ENCODE measurements at places on chromosomes 16 and 17.

- DNase-seq, result no peak
Observed at GRCh38 chr17:61343576-61343975, 56.1 kb upstream of the TBX2 start.

GRCh38 chr17:59093702-59094231 is 12.9 kb downstream of the TRIM37 start:
- no peak for DNase-seq

DNA sequence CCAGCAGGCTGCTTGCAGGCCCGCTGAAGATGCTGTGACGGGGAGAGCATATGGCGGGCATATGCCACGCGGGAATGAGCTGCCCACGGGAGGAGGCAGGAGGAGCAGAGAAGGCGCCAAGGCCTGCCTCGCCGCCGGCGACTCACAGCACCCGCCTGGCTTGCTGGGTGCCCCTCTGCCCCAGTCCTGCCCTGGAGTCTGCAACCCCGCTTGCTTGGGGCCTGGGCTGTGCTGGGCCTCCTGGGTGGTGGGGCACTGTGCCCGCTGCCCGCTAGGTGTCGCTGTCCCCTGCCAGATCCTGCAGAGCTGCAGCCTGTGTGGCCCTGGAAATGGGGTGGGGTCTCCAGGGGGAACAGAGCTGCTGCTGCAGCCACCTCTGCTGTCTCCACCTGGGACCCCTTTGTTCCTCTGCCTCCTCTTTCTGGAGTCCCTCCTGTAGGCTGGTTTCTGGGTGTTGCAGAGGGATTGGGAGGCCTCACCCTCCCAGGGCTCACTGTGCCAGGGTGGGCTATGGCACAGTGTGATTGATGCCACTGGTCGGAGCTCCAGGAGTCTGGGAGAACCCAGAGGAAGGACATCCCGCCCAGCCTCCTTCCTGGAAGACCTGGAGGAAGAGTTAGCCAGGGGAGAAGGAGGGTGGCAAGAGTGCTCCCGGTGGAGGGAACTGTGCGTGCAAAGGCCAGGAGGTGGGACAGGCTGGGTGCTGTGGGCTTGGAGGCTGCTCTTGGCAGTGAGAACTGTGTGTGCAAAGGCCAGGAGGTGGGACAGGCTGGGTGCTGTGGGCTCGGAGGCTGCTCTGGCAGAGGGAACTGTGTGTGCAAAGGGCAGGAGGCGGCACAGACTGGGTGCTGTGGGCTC is 141.0 kb upstream of the CIBAR2 start:
- peak; percentile 77 for DNase-seq

DNA sequence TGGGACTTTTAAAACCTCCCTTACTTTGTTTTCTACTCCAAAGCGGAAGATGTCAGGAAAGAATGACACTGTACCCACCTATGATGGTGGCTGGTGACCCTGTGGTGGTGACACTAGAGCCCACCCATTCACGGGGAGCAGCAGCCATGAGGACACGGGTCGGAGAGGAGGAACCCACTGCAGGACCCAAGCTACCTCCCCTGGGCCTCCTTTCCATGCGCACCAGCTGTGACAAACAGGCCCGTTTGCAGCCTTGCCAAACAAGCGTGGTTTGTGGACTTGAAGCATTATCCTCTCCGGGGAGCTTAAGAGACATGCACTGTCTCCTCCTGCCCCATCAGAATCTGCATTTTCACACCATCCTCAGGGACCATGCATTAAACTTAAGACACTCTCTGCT is 85.6 kb downstream of the ZFHX3 start:
- DNase-seq, result no peak

DNA sequence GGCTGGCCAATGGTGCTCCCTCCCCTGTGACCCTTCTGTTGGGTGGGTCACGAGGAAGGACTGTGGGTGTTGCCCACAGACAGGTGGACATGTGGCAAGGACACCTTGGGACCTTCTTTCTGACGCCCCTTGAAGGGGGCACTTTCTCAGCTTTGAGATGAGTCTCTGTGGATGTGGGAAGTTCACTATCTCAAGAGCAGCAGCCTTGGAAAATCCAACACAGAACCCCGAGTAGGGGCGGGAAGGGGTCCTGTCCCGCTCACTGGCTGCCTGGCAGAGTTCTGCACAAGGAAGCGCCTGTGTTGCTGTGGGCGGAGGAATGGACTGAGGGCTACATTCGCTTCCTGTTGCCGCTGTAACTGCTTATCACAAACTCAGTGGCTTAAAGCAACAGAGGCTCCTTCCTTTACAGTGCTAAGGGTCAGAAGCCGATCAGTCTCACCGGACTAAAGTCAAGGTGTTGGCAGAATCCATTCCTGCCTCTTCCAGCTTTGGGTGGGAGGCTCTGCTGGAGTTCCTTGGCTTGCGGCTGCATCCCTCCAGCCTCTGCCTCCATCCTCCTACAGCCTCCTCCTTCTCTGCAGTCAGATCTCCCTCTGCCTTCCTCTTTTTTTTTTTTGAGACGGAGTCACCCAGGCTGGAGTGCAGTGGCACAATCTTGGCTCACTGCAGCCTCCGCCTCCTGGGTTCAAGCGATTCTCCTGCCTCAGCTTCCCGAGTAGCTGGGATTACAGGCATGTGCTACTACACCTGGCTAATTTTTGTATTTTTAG is 305.2 kb downstream of the SEC14L1 start:
- DNase-seq, result no peak

DNA sequence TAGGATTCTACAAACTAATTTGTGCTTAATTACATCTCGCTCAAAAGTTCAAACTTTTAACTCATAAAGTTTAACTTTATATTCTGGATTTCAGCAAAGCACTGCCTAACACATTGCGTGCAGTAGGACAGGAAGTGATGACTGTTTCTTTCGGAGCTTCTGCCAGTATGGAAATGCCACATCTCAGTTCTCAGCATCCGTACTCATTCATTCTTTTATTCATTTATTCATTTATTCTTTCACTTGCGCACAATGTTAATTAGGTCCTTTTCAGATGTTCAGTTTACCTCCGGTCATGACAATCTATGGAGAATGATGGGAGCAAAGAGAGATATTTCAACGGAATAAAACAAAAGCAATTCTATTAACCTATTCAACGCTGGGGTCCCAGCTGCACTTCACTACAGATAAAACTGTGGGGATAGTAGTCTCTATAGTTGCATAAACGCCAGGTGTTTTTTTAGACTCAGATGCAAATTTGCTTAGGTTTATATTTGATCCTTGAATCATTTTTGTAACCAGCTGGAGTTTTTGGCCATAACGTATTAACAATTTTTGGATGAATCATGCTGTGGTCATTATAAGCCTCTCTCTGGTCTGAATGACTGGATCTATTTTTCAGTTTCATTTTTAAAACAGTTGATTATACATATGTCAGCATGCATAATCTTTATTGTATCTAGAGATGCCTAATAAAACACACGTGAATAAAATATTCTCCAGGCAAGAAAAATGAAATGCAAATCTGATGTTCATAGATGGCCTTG is 143.9 kb downstream of the KCNJ2 start:
- DNase-seq, result no peak

GRCh38 chr17:76681222-76682137 is 29.3 kb downstream of the MXRA7 start:
- DNase-seq, result peak; percentile 32

GRCh38 chr16:8853150-8853549 is 15.7 kb downstream of the CARHSP1 start:
- DNase-seq, result no peak

- no peak for DNase-seq
Observed at GRCh38 chr16:9417898-9418297, 326.5 kb downstream of the HAPSTR1 start.

DNA sequence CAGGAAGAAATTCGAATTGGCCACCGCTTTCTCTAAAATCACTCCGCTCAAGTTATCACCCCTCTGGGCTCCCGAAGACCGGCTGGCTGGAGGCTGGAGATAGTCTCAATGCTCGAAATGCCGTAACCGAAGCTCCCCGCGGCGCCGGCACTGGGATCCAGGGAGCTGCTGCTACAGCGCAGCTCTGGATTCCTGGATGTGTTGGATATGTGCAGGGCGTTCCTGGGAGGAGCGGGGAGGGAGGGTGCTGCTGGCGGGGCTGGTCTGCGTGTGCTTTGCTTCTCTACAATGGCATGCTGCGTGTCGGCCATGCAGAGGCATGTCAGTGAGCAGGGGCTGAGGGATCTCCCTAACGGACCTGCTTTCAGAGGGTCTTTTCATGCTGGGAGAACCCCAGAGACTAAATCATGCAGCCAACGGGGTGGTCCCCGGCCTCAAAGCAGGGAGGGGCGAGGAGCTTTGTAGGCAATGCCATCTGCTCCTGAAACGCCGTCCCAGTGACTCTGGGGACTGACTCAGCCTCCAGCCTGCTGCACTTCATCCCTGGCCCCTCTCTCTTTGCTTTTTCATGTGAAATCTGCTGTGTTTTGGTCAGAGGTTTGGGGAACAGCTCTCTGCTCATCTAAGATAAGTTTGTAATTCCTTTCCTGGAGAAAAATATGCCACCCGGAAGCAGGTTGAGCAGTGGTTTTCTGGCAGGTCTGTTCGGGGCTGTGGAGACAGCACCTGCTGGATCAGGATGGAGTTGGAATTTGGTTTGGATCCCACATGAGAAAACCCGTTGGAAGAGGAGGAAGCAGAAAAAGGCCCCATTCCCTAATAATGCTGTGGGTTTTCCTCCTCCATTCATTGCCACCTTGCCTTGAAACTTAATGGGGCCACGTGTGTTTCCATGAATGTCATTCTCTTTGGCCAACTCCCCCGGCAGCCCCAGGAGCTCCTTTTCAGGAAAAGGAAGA is 311.4 kb downstream of the SEC14L1 start:
- DNase-seq, result no peak

GRCh38 chr16:87203060-87203656 is 114.0 kb downstream of the C16orf95 start:
- peak; percentile 50 for DNase-seq

GRCh38 chr17:5096731-5097100 is 15.0 kb downstream of the ZNF232 start:
- no peak for DNase-seq
